Sigmoid colon (tissue), 7 donors: ENCODE measurements at places on chromosomes 4 and X. TPM values are rescaled to one million over a fixed set of nuclear protein-coding genes. Genes with fewer than 3 reads are reported as not detected.
A peak's percentile ranks its signal among the peaks of the same experiment; 100 is the strongest.

RNF128 gene
- 4.4 TPM for polyA plus RNA-seq

LUZP4 gene
- polyA plus RNA-seq: not detected

PPP1R2C gene
- not detected for polyA plus RNA-seq

GAGE12C gene
- polyA plus RNA-seq: not detected

AVPR2 gene
- 1.1 TPM for polyA plus RNA-seq

NUDT10 gene
- 1.2 TPM for polyA plus RNA-seq

MAGIX gene
- polyA plus RNA-seq: 24.0 TPM

SHROOM4 gene
- polyA plus RNA-seq: 1.6 TPM

GLUD2 gene
- 0.46 TPM for polyA plus RNA-seq

TASL gene
- 1.2 TPM for polyA plus RNA-seq

- DNase-seq: no peak
Measured at GRCh38 chr4:183434264-183434663, 10.2 kb upstream of the CDKN2AIP start.

DNA sequence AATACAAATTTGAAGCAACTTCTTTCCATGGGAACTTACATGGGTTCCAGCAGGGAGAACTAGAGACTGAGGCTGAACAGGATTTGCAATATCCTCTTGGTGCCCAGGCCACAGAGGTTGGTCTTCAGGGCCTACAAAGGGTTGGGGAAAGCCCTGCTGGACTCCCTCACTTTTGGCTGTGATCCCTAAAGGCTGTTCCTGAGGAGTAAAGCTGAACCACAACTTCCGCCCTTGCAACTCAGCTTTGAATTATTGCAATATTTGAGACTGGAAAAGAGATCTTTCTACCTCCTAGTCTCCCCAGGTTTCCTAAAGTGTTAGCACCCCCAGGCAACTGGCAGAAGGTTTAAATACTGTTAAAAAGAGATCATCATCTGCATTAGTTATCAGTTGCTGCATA lies 26.9 kb downstream of the DCHS2 start:
- DNase-seq: no peak

- DNase-seq: no peak
Measured at GRCh38 chrX:100600758-100601157, 16.0 kb downstream of the TNMD start.

DNA sequence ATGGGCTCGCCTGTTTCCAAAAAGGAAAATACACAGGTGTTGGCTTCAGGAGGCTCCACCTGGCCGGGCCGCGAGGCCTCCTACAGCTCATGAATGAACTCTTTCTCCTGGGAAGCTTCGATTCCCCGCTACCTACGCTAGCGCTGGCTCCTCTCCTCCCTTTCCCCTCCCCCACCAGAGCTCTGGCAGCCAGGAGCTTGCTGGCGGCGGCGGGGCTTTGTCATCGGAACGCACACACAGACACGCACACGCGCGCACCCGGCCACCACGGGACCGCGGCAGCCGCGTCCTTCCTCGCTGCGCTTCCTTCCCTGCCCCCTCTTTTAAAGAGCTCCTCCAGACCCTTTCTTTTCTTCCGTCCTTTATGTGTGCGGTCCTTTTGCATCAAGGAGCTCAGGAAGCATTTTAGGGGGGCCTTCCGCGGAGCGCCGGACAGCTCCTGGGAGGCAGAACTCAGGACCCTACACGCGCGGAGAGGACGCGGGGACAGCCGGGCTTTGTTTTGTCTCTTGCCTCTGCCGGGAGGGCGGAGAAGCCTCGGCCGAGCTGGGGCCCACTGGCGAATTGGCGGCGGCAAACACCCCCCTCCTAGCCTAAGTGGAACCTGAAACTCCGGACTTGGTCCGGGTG lies 70.2 kb upstream of the BCOR start:
- DNase-seq: peak; percentile 84

DNA sequence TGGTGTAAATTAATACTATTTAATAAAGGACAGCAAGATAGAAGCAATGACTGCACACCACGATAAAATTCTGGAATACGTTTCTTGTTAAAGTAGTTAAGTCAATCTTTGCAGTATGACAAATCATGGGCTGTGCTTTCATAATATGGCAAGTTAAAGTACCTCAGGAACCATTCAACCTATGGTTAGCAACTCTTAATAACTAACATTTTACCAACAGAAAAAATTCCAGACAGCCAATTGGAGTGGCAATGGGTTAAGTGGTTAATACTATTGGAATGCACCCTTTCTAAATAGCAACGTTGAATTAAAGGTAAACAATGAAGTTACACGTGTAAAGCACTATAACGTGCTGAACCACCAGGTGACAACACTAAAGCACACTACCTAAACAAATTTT lies 72.4 kb upstream of the ZCCHC13 start:
- DNase-seq: no peak

DNA sequence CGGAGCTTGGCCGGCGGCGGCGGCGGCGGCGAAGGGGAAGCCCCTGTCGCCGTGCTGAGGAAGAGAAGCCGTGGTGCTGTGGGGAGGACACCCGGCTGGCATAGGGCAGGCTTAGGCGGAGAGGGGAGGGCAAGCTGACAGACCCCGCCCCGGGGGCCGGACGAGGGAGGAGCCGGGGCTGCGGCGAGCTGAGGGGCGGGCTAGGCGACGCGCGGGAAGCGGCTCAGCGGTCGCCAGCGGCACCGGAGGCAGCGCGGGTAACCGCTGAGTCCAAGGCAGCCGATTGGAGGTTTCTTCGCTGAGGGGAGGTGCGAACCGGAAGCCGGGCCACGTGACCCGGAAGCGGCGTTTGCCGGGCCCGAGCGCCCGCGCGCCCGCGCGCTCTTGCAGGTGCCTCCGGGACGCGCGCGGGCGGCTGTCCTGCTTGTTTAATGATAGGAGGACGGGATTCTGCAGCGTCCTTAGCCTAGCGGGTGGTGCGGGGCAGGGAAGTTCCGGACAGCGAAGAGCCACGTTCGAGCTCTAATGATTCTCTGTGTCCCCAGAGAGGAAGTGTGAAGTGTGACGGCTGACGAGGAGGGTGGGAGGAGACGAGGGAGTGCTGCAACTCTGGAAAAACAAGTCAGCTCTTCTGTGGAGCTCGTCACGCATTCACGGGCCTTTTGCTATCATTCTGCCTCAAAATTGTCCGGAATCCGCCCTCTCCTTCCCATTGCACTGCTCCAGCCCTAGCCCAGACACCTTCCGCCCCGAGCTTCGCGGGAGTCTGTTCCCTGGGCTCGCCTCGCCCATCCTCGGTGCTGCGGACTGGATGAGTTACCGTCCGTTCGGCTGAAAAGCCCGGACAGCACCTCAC lies at the start of gene AP1S2:
AP1S2 (minus strand) TSS at position 102 of the 856 bp plus-strand sequence. CDS start 2,289 bp downstream, outside the sequence.
- DNase-seq: peak; percentile 97

- peak; percentile 71 for DNase-seq
Measured at GRCh38 chr4:20773144-20773997, 73.1 kb downstream of the PACRGL start.

GRCh38 chrX:131595120-131595519 lies 51.2 kb downstream of the OR13H1 start:
- no peak for DNase-seq

DNA sequence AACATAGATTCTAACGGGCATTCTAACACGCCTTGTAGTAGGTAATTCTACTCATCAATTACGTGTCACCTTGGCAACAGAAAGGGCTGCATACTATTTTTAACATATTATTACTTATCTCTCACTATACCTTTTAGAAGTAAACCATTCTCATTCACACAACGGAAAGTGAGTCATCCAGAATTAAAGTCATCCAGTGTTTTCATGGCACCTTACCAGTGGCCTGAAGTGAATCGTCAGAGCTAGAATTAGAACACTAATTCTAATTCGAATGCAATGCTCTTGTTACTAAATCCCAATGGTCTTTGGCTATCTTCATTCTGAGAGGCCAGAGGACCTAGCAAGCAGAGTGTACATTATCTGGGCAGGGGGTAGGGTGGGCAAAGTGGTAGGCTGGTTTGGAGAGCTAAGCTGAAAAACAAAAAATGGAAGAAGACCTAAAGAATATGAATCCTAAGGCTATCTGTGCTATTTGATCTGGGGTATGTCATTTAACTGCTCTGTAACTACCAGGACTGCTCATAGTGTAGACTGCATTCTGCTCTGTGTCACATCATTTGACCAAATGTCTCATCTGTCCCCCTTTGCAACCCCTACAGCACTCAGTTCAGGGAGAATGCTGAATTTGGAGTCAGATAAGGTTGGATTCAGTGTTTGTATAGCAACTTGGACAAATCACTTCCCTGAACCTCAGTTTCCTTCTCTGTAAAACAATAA lies 96.5 kb downstream of the HDAC8 start:
- DNase-seq: no peak

DNA sequence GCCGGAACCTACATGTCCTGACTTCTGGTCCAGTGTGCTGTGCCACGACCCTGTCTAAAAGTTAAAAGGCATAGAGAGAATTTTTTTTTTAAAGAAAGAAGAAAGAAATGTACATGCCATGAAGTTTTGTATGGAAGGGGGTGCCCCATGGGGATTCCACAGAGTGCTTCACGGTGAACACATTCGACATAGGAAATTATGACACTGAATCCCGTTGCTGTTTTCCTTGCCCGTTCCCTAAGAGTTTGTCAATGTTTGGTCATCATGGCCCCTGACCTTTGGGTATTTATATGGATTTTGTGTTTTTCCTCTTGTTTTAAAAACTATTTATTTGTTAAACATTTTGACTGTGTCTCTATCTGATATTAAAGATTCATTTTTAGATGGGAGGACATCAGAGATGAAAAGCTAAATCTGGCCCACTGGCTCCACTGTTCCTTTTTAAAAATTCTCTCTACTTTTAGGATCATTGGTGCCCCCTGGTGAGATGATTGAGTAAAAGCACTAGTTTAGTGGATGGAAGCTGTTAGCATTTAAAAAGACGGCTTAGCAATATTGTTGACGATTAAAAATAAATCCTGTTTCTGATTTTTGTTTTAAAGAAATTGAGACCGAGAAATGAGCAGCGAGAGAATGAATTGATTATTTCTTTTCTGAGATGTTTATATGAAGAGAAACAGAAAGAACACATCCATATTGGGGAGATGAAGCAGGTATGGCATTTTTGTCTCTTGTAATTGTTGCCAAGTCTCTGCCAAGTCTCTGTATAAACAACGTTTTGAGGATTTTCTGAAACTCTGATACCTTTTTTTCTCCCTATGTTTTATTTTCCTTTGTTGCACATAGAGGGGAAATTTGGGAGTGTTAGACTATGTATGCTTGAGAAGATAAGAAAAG lies 75.0 kb downstream of the PTTG2 start:
- DNase-seq: no peak

GRCh38 chrX:103330681-103331288 lies 746 bp downstream of the TCEAL7 start:
- DNase-seq: peak; percentile 59

DNA sequence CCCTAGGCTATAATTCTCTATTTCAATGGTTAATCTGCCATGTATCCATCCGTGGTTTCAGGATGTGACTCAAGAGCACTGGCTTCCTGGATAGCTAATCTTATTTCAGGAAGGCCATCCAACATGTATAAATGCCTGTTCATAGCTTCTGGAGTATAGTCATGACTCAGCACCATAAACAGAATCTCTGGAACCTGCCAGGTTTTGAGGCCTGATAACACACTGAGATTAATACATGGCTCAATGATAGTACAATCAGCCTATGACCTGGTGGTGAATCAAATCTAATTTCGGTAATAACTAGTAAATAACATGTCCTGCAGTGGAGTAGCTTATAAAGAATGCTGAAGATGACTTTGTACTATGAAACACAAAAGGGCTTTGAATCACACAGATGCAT lies 5.7 kb upstream of the IL13RA2 start:
- no peak for DNase-seq

DNA sequence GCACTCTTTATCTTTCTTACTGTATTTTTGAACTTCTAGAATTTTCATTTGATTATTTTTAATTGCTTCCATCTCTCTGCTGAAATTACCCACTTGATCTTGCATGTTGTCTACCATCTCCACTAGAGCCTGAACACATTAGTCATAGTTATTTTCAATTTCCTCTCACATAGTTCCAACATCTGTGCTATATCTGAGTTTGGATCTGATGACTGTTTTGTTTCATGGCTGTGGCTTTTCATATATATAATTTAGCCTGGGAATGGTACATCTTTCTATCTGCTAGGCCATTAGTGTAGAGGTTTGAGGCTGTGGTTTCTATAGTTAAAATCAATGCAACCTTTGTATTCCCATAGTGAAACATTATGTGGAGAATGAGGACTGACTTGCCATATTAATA lies 33.2 kb downstream of the NPY2R start:
- DNase-seq: no peak

DNA sequence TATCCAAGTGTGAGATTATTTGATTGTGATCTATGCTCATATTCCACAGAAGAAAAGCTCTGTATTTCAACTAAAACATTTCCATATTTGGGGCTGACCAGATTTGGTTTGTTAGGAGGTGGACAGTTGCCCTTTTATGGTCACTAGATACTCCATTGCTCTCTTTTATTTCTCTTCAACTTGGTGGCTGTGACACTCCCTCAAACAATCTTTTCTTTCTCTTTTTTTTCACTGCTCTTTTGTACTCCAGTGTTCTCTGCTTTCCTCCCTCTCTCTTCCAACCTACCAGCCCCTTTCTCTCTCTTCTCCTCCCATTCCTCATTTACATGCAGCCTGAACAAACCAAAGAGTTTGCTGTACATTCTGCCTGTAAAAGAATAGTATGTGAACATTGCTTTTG lies 48.8 kb downstream of the RBPJ start:
- DNase-seq: no peak

DNA sequence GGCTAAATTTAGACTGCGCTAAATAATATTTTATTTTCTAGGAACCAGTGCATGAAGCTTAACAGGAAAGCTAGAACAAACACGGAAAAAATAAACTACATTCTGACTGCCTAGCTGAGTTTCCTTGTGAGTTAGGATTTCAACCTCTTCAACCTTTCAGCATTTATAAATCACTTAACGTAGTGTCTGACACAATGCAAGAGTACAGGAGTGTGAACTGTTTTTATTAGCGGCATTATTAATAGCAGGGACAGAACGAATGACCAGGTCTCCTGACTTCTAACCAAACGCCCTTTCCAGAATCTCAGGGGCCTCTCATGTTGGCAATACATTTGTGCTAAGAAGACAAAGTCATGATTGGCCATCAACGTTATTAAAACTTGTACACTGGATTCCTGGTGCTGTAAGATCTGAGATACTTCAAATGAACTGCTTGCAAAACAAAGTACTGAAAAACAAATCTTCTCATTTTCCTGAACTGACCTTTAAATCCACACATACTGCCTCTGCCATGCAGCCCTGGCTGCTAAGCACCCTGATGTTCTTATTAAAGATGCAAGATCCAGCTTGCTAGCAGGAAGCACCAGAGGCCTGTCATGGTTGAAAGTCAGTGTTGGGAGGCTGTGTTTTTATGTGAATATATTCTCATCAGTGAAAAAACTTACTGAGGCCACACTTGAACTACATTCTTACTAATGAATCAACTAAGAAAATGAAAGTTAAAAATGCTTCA lies 380.4 kb upstream of the CPEB2 start:
- DNase-seq: no peak

DNA sequence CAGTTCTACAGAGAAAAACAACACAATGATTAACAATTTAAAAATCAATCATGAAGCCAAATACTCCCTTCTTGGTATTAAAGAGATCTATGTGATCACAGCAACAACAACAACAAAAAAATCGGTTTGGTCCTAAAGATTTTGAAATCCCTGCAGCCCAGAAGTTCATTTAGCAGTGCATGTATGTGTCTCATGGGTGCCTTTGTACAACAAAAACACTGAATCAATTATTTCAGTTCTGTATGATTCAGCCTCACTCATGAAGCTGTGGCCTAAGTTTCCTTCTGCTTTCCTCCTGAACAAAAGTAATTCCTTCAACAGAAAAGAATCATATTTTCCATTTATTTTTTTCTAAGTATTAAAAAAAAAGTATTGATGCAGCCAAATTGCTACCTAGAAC lies 393.4 kb upstream of the NDST3 start:
- no peak for DNase-seq

GRCh38 chr4:8087921-8088495 lies 70.6 kb downstream of the ABLIM2 start:
- no peak for DNase-seq

- DNase-seq: no peak
Measured at GRCh38 chrX:132483951-132484350, 4.9 kb downstream of the MBNL3 start.
